ENCODE measurements at places on chromosomes 2 and 18. TPM values are rescaled to one million over a fixed set of nuclear protein-coding genes. Genes with fewer than 3 reads are reported as not detected.

- H3K4me1 ChIP-seq, result no peaks in the 10 kb centered on the region
- H3K4me3 ChIP-seq, result no peak overlapping the region
- DNase-seq, result no peak
These were observed 532.4 kb upstream of the SALL3 start for GRCh38 chr18:78447211-78447610.

DNA sequence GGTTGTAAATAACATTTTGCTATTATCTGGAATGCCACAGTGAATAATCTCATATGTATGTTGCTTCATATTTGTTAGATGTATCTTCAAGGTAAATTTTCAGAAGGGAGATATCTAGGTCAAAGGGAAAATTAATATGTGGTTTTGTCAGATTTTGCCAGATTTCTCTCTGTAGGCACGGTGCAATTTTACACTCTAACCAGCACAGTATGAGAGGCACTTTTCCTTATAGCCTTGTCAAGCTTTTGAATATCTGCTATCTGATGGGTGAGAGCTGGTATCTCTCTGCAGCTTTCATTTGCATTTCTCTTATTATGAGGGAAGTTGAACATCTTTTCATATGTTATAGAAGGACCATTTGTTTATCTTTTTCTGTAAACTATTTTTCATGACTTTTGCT lies 175.7 kb upstream of the PGAP1 start:
- peaks cover 5% of the 10 kb centered on the region for H3K4me1 ChIP-seq
- H3K27ac ChIP-seq, result no peak overlapping the region
- no peak for DNase-seq
- peaks cover 64% of the 10 kb centered on the region for H3K36me3 ChIP-seq

Gene SLC35F5
- 18.0 TPM for total RNA-seq

DNA sequence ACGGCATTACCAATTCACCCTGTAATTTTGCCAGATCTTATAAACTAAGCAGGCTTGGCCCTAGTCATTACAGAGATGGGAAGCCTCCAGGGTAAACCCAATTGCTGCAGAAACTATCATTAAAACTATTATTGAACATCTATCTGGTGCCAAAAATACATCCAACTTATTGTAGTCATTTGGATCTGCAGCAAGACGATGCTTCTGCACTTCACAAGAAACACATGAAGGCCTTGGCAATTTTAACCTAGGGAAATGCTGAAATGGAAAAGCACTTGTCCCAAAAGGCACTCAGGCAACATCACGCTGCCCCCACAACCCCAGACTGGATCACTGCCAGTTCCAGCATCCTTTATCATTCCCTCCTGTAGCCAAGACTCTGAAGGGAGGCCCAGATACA lies 85.3 kb upstream of the ACVR2A start:
- H3K4me3 ChIP-seq, result no peak overlapping the region
- no peak for DNase-seq
- H3K36me3 ChIP-seq, result no peaks in the 10 kb centered on the region

Gene EMILIN1
- 0.56 TPM for total RNA-seq

DNA sequence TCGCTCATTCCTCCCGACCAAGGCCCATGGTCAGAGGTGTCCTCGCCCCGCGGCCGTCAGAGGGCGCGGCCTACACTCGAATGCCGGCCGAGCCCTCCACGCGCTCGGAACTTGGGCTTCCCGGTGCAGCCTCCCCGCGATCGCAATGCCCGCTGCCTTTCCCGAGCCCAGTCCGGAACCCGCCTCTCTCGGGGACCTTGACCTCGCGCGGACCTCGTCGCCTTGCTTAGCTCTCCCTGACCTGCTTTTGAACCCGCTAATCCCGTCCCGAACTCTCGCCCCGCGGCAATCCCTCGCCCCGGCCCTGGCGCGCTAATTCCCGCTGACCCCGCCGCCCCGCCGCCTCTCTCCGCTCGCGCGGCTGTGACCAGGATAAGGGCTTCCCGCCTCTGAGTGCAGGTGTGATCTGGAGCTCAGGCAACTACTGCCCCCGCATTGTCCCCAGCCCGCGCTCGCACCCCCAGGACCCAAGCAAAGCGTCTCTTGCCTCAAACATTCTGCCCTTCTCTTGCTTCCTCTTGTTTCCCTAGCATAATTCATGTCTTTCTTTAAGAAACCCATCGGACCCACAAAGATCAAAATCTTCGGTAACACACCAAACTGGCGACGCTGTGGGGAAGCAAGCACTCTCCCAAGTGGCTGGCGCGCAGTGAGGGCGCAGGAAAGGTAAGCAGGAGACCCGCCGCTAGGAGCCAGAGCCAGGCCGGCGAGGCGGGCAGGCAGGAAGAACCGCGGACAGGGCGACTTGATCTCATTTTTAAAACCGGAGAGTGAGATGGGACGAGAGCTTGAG lies 46.6 kb upstream of the ATP6V1B1 start:
- H3K27ac ChIP-seq, result peak overlapping the region; percentile 74
- peaks cover 7% of the 10 kb centered on the region for H3K36me3 ChIP-seq
- no peak for DNase-seq
- H3K27me3 ChIP-seq, result peaks cover 91% of the 10 kb centered on the region
- H3K4me3 ChIP-seq, result peak overlapping the region; percentile 60

DNA sequence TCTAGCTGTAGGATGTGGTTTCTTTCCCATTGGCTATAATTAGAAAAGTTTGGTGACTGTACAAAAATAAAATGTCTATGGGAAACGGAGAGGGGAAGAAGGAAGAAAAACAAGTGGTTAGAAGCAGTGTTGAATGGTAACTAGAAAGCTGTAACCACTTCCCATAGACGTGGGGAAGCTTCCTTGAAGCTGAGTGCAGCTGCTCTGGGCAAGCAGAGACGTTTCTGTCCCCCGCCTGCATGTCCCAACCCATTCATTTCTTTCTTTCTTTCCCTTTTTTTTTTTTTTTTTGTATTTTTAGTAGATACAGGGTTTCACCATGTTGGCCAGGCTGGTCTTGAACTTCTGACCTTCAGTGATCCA lies 367.8 kb upstream of the HS6ST1 start:
- H3K27ac ChIP-seq, result peak overlapping the region; percentile 78
- peak; percentile 42 for DNase-seq
- no peaks in the 10 kb centered on the region for H3K36me3 ChIP-seq
- peaks cover 42% of the 10 kb centered on the region for H3K4me1 ChIP-seq
- H3K27me3 ChIP-seq, result peaks cover 3% of the 10 kb centered on the region

Gene BBS5
- total RNA-seq, result 1.4 TPM
